ENCODE measurements at places on chromosomes 1 and 21.

GRCh38 chr1:55959136-55959548 is 620.2 kb downstream of the PLPP3 start:
- no peak for DNase-seq

GRCh38 chr1:231420959-231421545 is 1.0 kb downstream of the EGLN1 start:
- peak; percentile 39 for DNase-seq

GRCh38 chr1:8412183-8412831 is 94.4 kb downstream of the SLC45A1 start:
- DNase-seq = no peak

DNA sequence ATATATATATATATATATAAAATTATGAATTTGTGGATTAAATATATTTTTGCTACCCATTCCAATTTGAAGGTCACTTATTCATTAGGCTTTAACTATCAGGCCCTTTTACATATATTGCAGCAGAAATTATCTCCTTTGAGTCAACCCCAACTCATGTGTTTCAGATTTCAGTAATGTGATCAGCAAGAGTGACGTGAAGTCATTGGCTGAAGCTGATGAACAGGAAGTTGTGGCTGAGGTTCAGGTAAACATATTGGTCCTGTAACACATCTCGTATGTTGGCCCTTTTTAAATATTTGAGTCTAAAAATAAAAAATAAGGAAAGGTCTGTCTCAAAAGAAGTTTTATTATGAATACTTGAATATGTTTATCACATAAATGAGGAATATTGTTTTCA is 8.5 kb downstream of the VPS45 start:
- no peak for DNase-seq

GRCh38 chr1:9761855-9762254 is 61.9 kb downstream of the CLSTN1 start:
- DNase-seq = no peak

DNA sequence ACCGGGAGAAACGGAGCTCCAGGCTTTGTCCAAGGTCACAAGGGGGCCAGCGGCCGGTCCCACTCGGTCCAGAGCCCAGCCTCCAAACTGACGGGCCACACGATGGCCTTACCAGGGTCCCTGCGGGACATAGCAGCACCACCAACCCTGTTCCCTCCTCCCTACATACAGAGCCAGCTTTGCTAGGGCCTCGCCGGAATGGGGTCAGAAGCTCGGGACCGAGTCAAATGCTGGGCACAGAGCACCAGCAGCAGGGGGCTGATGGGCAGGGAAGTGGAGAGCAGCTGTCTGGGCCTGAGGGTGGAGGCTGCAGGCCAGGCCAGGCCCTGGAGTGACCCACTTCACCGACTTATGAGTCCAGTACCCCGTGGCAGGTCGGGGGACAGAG is 14.9 kb upstream of the TTC39A start:
- no peak for DNase-seq

DNA sequence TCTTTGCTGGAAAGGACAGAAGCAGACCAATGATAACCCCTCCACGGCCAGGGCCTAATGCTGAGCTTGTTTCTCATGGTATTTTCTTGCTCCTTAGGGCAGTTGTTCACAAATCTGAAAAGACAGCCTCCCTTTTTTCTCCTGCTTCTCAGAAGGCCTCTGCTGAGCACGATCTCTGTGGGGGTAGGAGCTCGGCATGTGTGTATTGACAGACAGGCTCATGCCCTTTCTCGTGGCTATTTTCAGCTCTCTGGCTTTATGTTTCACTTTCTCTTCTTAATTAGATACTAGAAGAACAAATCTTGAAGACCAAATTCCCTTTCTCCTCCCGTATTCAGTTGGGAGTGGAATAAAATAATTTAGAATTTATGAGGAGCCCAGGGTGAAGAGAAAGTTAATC is 768 bp upstream of the RIIAD1 start:
- DNase-seq = no peak

GRCh38 chr1:166915941-166916340 is 39.9 kb upstream of the TADA1 start:
- no peak for DNase-seq

GRCh38 chr1:64150266-64150665 is 53.2 kb upstream of the UBE2U start:
- DNase-seq = no peak

DNA sequence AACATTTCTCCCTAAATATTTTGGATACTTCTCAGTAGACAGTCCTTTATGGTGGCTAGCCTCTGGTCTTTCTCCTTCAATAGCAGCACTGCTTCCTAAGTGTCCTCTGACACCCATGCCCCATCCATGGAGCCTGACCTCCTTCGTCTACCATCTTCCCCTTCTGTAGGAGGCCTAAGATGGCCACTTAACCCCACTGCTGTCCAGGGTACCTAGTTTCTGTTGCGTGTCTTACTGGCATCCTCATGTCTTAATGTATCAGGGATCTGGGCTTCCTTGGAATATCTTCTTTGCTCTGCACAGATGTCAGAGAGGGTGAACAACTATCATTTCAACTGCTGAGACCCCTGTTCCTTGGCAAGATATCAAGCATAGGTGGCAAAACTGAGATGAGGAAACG is 5.4 kb upstream of the KIRREL1 start:
- no peak for DNase-seq

DNA sequence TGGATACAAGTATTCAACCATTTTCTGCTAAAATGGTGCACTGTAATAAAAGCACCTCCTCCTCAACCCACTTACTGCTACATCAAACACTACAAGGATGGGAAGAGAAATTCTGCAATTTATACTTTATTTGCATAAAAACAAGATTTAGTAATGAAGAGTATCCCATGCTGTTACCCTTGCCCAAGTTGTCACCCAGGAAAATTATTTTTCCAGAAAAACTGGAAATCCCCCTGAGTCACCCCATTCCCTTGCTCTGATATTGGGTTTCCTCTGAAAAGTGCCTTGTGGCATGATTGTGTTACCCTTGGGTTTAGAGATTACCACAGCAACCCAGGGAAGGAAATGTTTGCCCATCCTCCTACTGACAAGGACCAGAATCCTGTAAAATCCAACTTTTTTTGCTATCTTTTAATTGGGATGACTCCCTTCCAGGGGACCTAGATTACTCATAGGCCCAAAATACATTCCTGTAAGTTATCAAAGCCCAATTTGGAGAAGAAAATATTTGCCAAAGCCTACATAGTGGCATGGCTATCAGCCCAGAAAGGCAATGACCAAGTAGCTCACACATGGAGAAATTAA is 16.5 kb upstream of the ZC3H11B start:
- DNase-seq = no peak

- DNase-seq = peak; percentile 97
Measured at GRCh38 chr1:1182491-1183220, 9.0 kb downstream of the TTLL10 start.

DNA sequence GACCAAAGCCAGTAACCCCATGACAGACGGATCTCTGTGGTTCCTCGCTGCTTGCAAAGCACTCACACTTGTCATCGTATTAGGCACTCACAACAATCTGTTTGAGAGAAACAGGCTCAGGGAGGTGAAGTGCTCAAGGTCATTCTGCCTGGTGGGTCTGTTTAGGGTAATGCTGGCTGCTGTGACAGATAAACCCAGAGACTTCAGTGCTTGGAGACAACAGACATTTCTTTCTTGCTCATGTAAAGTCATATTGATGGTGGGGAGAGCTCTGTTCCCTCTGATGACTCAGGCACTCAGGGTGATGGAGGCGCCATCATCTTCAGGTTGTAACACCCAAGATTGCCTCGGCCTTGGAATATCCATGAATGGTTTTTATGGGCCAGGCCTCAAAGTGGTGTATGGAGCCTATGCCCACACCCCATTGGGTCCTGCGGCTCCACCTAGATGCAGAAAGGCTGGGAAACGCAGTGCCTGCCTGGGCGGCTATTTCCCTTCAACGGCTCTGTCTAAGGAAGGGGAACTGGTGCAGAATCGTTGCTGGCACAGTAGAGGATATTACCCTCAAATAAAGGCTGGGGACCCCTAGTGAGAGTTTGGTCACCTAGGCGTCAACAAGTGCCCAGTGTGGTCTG is 71.6 kb upstream of the SELENON start:
- DNase-seq = no peak

DNA sequence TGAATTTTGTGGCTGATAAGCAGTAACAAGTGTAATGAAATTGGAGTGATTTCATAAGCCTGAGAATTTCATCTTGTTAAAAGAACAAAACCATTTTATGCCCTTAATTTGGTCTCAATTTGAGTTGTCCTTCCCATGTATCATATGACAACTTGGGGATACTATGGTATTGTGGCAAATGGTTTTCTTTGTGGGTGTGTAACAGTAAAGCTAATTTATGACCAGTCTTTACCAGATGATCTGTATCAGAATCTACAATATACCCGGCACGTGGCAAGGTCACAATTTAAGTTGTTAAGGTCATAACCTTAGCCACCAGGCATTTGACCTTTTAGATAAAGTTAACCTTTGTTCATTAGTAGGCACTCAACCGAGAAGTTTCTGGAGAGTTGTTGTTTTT is 9.1 kb downstream of the NFIA start:
- DNase-seq = no peak
